T-helper 1 cell (primary cell): ENCODE measurements at places on chromosomes 13 and 19.

DNA sequence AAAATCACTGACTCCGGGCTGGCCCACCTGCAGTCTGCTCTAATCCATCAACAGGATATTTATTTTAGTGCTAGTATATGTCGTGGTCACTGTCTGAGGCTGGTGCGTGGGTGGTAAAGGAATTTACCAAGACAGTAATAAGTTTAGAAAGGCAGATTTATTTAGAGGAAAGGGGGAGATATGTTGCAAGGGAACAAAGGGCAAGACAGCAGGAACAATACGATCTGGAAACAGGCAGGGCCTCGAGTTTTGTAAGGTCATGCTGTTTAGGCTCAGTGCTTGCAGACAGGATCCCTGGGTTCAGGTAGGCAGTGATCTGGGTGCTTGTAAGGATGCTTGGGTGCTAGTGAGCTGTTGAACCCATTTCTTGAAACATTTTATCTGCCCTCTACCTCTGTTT is 748.2 kb upstream of the SLITRK5 start:
- no peak for DNase-seq

DNA sequence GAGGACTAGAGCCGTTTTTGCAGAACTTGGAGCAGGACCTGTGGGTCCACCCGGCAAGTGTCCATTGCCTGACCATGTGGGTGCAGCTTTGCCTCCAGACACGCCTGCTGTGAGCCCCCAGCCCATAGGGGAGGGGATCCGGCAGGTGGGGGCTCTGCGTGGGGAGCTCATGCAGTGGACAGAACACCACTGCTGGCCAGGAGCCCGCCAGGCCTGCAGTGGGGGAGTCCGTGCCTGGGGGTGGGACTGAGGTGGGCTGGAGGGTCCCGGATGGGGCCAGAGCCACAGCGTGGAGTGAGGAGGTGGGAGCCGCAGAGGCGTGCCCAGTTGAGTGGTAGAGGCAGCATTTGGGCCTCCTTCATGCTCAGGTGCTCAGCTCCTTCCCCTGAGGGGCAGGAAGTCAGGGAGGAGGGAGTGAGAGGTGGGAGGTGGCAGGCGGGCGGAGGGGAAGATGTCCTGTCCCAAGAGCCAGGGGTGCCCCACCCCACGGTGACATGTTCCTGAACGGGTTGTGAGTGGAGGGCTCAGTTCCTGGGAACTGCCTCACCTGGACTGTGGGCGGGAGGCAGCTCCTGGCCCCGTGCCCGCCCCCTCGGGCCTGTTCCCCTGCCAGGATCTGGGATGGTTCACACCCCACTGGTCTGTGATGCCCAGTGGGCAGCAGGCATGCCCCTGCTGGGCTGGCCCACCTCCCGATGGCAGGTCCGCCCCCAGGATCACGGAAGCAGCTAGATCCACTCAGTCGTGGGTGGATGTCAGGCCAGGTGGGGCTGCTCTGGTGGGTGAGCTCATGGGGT is 8.8 kb downstream of the ADAT3 start:
- DNase-seq: no peak

- DNase-seq: no peak
Measured at GRCh38 chr19:43727593-43727853, 11.6 kb downstream of the IRGC start.

GRCh38 chr19:11506101-11506555 is 489 bp upstream of the ZNF653 start:
- no peak for DNase-seq

DNA sequence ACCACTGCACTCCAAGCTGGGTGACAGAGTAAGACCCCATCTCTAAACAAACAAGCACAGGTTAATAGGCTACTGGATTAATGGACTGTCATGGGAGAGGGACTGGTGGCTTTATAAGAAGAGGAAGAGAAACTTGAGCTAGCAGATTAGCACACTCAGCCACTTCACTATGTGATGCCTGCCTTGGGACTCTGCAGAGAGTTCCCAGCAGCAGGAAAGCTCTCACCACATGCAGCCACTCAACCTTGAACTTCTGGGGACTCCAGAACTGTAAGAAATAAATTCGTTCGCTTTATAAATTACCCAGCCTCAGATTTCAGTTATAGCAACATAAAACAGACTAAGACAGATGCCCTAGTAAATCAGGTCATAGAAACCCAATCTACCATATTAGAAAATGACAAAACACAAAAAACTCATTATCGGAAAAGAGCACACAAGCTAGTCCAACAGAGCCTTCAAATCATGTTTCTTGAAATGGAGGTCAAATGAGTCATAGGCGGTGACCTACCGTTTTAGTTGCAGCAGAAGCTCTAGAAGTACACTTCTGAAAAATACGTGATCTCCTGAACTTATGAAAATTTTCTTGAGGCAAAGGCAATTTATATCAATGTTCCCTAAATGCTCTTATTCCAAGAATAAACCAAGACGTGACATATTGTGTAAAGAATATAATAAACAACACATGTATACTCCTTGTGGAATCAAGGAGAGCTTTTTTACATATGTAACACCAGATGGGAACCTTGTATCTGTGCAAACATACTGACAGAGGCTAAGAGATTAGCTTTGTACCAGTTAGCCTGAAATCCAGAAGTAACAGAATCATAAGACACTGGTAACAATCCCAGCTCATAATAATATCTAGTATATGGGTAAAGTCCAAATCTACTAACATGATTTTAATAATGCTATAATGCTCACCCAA is 340.9 kb upstream of the SGCG start:
- no peak for DNase-seq

GRCh38 chr19:42386974-42387707 is 3.0 kb downstream of the CNFN start:
- DNase-seq: peak; percentile 47

- DNase-seq: no peak
Measured at GRCh38 chr13:48278806-48279205, 24.7 kb upstream of the RB1 start.
